ENCODE measurements at places on chromosomes 13 and 19.
A peak's percentile ranks its signal among the peaks of the same experiment; 100 is the strongest.

DNA sequence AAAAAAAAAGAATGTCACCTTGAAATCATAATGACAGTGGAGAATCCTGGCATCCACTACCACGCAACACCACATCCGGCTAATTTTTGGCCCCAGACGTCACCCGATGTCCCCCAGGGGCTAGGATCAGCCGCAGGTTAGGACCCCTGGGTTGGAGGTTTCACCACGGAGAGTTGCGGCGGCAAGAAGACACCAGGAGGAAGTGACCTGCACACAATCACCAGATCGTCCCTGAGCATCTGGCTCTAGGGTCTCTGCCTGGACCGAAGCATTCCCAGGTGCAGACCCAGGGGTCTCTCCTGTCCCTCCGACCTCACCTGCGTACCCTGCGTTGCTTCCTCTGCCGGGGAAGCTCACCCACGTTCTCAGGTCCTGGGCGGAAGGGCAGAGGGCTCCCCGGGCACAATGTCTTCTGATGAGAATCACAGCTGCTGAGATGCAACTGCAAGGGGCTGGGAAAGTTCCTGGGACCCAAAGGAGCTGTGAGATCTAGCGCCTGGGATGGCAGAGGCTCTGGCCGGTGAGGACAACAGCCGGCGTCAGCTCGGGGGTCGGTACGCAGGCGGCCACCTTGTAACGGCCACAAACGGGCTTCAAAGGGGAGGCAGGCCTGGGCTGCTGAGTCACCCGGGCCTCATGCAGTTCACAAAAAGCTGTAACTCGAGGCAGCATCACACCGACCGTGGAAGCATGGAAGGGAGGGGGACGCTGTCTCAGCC, 111.2 kb downstream of the GADD45B start:
- DNase-seq = no peak

DNA sequence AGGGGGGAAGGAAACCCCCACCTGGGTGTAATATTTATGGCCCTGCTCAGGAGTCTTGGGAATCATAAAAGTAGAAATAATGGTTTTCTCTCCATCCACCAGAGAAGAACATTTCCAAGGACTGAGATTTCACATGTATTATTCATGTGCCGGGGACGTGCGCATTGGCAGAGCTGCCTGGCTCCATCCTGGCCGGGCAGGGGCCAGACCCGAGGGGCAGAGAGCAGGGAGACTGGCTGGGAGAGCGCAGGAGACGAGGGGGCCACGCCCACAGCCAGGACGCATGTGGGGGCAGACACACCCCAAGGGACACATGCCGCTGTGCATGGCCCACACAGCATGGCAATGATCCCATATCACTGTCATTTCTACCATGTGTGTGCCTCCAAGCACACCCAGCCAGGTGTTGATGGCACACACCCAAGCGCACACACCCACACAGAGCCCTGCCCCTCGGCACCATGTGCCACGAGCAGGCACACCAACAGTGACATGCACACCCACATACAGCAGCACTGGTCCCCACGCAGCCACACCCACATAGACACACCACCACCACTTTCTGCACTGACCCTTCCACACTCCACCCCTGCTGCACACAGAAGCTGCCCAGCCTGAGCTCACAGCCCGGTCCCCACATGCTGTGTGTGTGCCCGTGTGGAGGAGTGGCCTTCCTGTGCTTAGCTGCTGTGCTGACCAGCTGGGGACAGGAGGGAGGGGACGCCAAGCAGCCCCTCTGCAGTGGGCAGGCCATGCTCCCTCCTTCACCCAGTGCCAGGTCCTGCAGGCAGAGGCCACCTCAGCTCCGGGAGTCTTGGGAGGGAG, 39.3 kb downstream of the CEBPG start:
- DNase-seq = no peak

DNA sequence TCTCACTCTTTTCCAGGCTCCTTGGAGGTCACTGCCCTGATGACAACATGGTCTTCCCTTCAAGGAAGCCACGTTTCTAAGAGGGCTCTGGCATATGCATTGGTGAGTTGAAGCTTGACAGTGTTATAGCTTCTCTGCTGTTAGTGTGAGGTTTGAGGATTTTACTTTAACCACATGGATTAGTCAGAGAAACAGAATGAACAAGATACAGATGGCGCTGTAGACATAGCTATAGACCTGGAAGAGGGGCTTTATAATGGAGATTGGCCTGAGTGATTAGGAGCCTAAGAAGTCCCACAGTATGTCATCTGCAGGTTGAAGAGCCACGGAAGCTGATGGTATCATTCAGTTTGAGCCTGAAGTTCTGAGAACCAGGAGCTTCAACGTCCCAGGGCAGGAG, 18.4 kb upstream of the URI1 start:
- DNase-seq = no peak

- DNase-seq = no peak
These were observed 16.6 kb downstream of the VRK3 start for GRCh38 chr19:50008532-50008931.

DNA sequence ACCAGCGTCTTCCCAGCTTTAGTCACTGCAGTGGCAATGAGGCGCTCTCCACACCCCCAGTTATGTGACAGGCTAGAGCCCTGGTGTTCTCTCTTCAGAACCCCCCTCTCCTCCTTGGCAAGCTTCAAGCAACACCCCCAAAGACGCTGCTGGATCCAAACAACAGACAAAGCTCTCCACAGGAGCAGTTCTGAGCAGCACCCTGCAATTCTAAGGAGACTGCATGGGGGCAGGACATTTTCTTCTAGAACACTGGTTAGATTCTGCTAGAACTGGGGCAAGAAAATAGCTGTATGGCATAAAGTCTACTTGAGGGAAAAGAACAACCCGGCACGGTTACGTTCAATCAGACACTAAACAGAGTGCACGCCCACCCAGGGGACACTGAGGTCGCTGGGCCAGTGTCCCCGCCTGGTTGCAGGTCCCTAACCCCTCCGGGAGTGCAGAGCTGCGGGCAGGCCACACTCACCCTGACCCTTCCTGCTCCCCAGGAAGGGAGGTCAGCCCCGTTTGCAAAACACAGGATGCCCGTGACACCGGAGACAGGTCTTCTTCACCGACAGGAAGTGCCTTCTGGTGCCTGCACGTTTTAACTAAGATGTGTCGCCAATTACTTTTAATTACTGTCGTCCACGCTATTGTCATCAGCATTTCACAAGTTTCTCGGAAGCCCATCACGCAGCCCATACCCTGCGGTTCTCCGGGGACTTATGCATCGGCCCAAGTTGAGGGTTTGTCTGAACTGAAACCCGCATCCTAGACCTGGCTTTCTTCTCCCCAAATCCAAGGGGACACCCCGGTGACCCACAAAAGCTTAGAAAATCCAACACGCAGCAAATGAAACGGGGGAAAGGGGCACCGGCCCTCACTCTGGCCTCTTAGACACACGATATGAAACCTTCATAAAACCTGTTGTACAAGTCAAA, 943 bp downstream of the GJB6 start:
- no peak for DNase-seq

DNA sequence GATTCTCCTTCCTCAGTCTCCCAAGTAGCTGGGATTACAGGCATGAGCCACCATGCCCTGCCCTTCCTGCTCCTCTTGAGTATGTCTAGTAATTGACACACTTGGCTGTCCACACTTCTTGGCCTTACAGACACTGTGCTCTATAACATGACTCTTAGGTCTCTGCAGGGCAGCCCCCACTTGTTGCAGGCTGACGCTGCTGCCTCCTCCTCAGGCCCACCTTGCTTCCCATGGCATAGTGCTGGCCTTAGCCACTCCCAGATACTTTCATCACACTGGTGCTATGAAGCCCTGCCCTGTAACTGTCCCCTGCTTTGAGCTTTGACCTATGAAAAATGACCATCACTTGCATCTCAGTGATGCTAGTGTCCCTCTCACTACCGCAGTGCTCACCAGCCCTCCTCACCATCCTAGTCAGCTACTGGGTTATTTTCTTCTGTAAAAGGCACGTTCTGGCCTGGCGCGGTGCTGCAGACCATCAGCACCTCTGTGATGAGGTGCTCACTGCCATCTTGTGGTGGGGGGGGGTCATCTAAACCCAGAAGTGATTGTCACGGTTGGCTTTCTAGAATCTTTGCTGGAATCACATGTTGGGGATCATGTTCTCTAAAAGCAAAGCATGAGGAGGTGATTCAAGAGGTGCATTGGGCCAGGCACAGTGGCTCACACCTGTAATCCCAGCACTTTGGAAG, 9.8 kb downstream of the ERICH4 start:
- DNase-seq = no peak

- DNase-seq = peak; percentile 51
These were observed 990 bp upstream of the ZMYM2 start for GRCh38 chr13:19957320-19958154.

GRCh38 chr13:33204130-33204927, 81.2 kb downstream of the STARD13 start:
- DNase-seq = no peak

DNA sequence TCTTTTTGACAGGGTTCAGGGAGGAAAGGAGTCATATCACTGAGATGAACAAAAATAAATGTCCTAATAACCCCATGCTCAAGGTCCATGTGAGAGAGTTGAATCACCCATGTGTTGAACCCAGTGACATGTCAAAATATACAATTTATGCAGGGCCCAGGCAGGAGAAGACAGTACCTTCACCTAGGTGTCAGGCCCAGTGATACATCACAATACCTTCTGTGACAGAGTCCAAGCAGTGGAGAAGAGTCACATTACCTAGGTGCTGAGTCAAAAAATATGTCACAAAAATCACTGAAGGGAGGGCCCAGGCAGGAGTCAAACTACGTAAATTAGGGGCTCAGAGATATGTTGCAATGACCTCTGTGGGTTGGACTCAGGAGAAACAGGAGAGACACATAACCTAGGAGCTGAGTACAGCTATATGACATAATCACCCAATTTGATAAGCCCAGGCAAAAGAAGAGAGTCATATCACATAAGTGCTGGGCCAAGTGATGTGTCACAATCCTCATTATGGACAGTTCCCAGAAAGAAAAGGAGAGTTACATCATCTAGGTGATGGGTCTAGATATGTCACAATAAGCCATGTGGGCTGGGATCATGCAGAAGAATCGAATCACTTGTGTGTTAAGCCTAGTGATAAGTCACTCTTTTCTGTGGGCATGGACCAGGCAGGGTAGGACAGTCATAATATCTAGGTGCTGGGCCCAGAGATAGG, 13.8 kb upstream of the ZNF724 start:
- no peak for DNase-seq

Data from non-pigmented ciliary epithelial cell (primary cell).